Stimulated activated CD4-positive, alpha-beta T cell treated with anti-CD3 and anti-CD28 coated beads, Interleukin-15, amount 100 ng/mL, for 1 hour (primary cell): ENCODE measurements at places on chromosomes 1 and 21.

DNA sequence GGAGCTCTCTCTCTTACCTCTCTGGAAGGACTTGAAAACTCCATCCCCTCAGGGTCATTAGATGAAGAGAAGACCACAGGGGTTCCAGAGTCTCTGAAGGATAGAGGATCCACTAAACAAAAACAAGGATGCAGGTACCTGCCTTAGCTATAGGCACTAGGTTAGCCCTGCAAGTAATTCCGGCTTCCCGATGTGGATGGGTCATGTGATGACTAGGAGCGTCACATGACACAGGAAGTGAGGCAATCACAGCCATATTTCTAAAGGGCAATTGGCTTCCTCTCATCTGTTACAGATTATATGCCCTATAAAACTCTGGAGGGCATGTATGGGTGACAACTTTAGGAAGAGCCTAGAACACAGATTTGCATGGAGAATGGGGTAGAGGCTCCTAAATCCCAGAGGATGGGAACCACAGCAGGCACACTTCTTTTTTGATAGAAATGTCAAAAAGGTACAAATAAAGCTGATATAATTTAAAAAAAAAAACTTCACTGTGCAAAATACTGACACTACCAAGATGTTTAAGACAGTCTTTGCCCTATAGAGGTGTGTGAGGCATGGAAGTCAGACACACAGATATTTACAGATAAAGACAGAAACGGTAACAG is 14.1 kb downstream of the ENTREP3 start:
- no peak for DNase-seq

- no peak for DNase-seq
Observed at GRCh38 chr1:7335224-7335879, 435.7 kb upstream of the VAMP3 start.

- no peak for DNase-seq
Observed at GRCh38 chr1:232440325-232441035, 189.5 kb downstream of the SIPA1L2 start.

GRCh38 chr1:193299038-193299437 is 112.6 kb upstream of the B3GALT2 start:
- no peak for DNase-seq

- DNase-seq: no peak
Observed at GRCh38 chr1:198151688-198152087, 5.1 kb upstream of the NEK7 start.

DNA sequence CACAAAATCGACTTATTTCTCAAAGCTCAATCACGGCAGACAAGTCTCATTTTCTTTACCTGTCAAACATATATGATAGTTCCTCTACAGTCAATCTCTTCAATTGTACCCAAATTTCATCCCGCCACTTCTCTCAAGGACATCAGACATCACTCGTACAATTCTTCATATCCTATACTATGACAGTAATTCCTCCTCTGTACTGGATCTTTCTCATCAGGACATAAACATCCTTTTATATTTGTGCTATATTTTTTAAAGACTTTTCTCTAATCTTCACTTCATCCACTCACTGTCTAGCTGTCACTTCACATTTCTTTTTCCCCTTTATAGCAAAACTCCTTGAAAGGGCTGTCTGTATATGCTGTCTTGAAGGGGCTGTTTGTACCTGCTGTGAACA is 419.1 kb upstream of the NR5A2 start:
- no peak for DNase-seq

DNA sequence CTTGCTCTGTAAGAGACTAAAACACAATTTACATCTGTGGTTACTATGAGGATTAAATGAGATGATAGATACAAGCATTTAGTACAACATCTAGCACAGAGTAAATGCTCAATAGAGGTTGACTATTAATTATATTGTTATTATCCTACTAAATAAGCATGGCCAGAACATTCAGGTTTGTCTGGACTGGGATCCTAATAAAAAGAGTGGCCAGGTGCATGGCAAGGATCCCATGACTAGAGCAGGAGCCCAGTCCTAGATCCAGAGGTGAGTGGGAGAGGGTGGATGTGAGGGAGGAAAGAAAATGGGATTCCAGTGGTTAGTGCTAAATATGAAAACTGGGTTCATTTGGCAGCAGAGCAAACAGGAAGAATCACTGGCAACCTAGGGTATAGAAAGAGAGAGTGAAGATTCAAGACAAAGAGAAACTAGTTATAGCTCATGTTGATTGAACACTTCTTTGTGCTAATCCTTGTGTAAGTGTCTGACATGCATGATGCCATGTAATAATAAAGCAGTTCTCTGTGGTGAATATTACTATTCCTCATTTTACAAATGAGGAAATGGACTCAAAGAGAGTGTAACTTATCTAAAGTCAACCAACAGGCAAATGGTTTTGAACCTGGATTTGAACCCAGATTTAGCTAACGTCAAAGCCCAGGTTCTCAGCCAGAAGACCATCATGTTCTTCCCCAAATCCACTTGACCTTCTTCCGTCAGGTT is 71.1 kb upstream of the FGGY start:
- DNase-seq: no peak

DNA sequence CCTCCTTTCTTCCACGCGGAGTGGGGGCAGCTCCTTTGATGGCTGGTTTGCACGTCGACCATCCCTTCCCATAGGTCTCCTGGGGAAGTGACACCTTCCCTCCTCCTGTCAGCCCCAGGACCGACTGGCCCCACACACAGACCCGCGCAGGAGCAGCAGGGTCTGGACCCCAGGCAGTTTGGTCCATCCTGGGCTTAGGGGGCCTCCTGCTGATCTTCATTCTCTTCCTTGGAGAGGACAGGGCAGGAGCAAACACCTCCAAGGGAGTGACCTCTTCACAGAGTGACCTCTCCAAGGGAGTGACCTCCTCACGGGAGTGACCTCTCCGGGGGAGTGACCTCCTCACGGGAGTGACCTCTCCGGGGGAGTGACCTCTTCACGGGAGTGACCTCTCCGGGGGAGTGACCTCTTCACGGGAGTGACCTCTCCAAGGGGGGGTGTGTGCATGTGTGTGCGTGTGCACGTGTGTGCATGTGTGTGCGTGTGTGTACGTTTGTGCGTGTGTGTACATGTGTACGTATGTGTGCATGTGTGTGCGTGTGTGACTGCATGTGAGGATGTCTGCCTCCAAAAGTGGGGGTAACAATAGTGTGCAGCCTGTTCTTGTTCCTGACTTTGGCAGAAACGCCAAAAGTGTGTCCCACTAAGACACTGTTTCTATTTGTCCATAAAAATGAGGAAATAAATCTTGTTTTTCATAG is 29.8 kb downstream of the COL6A1 start:
- no peak for DNase-seq

- DNase-seq: no peak
Observed at GRCh38 chr1:6241107-6241886, 2.7 kb upstream of the HES3 start.

GRCh38 chr1:201353186-201353940 is 24.1 kb downstream of the TNNT2 start:
- DNase-seq: no peak

DNA sequence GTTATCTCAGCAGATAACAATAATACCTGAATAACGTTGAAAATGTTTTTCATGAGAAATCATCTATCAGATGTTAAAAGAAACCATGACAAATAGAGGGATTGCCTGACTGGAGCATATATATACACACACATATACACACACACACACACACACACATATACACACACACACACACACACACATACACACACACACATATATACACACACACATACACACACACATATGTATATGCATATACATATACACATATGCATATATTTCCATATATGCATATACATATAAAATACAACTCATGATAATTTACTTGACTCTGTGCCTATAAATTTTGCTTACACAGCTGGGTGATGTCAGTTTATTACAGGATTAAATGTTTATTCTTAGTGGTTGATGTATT is 847.3 kb upstream of the ADAMTS5 start:
- DNase-seq: no peak

DNA sequence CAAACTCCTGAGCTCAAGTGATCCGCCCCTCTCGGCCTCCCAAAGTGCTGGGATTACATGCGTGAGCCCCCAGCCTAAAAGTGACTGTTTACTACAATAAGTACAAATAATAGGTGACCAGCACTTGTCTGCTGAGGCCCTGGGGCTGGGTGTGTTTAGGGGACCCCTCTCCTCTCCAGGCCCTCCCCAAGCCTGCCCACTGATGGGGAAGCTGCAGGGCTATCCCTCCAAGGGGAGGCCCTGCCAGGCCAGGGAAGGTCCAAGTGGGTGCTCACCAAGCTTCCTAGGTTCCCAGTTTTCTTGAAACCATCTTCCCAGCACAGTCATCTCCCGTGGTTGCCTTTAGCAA is 60.7 kb downstream of the H3-3A start:
- no peak for DNase-seq

GRCh38 chr1:56477164-56478111 is 101.9 kb downstream of the PLPP3 start:
- DNase-seq: no peak

DNA sequence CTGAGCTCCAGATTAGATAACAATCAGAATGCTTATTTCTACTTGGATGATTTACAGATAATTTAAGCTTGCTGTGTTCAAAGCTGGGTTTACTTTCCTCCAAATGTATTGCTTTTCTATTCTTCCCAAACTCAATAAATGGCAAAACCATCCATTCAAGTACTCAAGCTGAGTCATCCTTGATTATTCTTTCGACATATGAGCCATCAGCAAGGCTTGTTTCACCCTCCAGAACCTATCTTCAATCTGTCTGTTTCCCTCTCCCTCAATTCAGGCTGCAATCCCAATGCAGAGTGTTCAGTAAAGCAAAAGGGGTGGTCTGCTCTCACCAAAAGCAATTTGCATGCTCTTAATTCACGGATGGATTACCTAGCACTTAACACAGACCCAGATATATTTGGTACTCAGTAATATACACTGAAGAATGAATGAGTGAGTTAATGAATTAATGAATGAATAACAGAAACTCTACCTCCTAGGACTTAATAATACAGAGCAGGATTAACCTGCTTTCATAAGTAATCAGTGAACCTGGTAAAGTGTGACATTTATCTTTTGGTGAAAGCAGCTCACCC is 41.9 kb downstream of the DDR2 start:
- no peak for DNase-seq

GRCh38 chr1:117270679-117271078 is 60.0 kb upstream of the VTCN1 start:
- DNase-seq: no peak

DNA sequence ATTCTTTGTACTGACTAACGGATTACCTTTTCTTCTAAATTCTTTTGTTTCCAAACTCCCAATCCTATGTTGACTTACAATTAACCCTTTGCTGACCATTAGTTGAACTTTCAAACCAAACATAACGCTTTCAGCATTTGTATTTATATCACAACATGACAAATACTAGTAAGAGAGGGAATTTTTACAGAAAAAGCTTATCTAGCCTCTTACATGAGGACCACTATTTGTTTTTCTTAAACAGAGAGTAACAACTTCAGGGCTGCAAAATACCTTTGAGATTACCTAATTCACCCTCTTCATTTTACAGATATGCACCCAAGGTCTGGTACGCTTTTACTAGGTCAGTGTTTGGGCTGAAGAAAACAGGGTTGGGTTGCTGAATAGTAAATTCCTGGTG is 45.0 kb upstream of the CXADR start:
- DNase-seq: no peak

DNA sequence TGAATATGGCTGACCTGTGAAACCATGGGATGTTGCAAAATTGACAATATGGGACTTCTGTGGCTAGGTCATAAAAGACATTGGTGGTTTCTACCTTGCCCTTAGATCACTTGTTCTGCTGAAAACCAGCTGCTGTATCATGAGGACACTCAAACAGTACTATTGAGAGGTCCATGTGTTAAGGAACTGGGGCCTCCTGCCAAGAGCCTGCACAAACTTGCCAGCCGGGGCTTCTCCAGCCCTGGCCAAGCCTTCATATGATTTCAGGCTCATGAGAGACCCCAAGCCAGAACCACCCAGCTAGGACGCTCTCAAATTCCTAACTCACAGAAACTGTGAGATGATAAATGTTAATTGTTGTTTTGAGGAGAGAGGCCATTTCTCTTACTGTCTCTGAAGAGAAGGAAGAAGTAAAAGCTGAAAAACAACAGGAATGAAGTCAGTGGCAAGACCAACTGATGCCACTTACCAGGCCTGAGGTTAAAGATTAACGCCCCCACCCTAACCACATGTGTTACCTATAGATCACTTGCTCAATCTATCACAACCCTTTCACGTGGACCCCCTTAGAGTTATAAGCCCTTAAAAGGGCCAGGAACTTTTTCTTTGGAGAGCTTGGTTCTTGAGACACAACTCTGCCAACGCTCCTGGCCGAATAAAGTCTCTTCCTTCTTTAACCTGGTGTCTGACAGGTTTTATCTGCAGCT is 3.9 kb upstream of the PITHD1 start:
- DNase-seq: no peak

GRCh38 chr1:166693673-166694297 is 145.5 kb upstream of the POGK start:
- no peak for DNase-seq

DNA sequence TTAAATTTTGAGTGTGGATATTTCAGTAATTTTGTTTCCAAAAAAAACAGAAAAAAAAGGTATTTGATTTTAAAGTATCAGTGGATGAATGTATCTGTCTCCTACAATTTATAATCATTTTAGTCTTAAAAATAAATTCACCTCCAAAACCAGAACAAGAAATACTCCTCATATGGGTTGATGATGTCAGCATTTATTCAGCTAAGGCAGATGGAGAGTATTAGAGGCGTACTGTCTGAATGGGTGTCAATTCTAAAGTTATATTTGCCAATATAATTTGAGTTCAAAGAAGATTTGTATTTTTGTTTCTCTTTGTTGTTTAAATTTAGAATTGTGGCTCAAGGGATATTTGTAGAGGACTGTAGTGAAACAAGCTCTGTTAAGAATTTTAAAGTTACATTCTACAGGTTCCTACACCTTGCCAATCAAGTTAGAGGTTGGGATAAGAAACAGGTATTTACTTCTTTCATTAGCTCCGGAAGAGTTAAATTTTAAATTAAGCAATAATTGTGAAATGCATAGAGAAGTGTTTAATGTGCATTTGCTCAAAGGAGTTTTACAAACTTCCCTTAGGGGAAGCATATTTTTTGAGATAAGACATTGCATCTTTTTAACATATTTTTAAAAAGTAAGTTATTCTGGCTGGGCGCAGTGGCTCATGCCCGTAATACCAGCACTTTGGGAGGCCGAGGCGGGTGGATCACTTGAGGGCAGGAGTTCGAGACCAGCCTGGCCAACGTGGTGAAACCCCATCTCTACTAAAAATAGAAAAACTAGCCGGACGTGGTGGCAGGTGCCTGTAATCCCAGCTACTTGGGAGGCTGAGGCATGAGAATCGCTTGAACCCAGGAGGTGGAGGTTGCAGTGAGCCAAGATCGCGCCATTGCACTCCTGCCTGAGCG is 1.2 kb downstream of the PLA2G4A start:
- no peak for DNase-seq

DNA sequence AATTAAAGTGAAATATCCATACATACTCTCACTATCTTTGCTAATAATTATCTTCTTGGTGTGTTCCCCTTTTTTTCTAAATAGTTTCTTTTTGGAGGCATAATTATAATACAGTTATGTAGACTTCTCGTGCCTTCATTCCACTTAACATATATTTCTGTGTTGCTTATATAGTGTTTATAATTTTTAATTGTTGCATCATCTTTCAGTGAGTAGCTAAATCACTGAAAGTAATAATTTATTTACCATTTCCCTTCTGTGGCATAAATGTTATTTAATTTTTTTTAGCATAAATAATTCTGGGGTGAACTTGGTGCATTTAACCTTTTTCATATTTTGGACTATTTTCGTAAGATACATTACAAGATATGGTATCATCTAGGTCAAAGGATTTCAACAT is 38.3 kb downstream of the SMAP2 start:
- no peak for DNase-seq
